ENCODE measurements at places on chromosomes 6 and 20.
A peak's percentile ranks its signal among the peaks of the same experiment; 100 is the strongest.

DNA sequence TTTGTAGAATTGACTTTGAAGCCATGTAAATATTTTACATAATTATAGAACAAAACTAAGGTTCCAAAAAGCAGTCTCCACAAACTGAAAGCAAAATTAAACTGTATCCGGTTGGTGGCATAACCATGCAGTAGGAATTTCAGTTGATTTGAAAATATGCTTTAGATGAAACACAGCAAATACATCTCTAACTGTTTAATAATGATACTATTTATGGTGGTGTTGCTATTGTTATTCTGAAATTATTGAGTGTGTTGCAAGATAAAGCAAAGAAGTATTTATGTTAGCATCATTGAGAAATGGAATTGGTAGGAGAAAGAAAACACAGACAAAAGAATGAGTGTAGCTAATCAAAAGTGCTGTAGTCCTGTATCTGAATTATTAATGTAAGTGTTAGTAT, 73.8 kb upstream of the MTHFD1L start:
- DNase-seq, result no peak

DNA sequence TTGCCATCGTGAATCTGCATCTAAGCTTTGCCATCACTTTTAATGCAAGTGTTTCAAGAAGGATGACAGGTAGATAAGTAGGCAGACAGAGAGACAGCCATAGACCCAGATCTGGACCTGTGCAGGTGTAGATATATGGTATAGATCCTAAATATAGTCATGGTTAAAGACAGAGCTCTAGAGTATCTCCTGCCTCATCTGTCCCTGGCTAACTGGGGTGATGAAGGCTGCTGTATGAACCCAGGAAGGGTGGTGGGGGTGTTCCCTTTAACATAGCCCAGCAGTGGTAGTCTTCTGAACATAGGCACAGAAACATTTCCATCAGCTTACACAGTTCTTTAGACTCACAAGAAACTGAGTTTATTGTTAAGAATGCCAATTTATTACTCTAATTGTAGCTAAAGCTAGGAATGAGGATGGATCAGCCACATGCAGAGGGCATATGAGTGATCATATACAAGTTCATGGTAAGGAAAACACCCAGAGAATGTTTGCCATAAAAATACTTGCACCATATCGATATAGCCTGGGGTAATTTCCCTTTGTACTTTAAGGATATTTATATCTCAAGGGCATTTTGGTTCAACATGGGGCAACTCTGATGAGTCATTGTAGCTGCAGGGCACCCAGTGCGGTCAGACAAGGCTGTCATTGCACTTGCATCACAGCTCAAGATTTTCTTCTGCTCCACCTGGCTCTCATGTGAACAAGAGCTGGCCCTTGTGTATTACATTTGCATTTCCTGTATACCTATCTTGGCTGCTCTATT, 587.2 kb downstream of the EPM2A start:
- peak; percentile 70 for DNase-seq

DNA sequence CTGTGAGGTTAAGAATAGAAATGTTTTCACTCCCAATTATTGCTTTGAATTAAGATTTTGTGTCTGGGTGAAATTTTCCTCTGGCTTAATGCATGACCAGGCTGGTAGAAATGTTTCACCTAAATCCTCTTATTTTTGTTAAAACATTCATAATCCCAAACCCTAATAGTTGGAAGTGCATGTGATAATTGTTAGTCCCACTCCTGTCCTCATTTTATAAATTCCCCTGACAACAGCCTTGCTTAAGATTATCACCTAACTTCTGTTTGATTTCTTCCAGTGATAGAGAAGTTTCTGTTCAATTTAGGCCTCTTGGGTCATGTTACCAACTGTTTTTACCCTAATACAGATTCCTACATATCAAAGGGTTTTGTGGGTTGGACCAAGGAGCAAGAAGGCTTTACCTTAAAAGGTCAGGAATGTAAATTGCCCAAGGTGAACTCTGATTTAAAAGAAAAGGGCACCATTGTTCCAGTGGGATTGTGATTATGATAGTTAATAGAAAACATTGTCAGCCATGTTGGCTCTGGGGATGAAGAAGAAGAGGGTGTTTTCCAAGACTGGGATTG, 158.7 kb upstream of the CENPW start:
- no peak for DNase-seq

GRCh38 chr6:44306710-44307109, 6.4 kb downstream of the AARS2 start:
- no peak for DNase-seq

DNA sequence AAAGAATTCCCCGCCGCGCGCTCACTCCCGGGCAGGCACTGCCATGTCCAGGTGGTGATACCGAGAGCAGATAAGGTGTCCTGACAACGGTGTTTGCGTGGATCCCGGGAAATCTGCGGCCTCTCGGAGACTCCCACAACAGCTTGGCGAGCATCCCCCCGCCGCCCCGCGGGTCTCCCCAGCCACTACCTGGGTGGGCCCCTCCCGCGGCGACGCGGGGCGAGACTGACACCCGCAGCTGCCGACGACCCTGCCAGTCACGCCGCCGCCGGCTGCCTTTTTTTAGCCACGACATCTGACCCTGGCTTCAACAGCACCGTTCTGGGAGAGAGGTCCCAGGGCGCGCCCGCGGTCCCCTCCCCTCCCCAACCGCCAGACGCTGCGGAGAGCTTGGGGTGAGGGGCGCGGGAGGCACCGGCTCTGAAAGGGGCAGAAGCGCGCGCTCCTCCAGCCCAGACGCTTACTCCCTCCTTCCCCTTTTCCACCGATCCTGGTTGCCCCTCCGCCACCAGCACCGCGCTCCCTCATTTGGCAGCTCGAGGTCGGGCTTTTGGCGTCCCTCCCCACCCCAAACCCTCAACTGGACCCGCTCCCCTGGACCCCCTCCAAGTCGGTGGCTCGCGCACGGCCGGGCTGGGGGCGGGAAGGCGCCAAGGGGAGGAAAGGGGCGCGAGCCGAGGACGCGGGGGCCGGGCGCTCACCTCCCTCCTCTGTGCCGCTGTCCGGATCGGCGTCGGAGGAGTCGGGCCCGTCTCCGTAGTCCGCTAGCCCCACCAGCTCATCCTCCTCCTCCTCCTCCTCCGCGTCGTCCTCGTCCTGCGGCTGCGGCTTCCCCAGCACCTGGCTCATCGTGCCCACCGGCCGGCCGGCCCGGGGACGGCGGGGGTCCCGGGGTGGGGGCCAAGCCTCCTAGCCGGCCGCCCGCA, 665 bp downstream of the RRAGD start:
- DNase-seq, result no peak

DNA sequence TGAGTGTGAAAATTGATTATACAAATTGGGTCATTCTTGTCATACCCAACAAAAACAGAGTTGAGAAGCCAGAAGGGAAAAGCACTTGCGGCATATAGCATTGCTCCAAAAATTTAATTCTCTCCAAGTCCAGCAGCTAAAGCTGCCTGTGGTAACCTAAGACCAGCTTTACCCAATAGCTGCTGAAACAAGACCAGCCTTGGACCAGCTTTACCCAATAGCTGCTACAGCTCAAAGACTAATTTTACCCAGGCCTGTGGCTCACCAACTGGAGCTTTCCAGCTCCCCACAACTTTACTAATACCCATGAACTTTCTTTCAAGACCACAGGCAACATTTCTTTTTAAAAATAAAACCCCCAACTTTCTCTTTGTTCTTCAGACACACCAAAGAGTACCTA, 32.8 kb upstream of the ZNF133 start:
- no peak for DNase-seq

- DNase-seq, result no peak
These were observed 13.4 kb downstream of the HLA-DOB start for GRCh38 chr6:32803416-32803815.

DNA sequence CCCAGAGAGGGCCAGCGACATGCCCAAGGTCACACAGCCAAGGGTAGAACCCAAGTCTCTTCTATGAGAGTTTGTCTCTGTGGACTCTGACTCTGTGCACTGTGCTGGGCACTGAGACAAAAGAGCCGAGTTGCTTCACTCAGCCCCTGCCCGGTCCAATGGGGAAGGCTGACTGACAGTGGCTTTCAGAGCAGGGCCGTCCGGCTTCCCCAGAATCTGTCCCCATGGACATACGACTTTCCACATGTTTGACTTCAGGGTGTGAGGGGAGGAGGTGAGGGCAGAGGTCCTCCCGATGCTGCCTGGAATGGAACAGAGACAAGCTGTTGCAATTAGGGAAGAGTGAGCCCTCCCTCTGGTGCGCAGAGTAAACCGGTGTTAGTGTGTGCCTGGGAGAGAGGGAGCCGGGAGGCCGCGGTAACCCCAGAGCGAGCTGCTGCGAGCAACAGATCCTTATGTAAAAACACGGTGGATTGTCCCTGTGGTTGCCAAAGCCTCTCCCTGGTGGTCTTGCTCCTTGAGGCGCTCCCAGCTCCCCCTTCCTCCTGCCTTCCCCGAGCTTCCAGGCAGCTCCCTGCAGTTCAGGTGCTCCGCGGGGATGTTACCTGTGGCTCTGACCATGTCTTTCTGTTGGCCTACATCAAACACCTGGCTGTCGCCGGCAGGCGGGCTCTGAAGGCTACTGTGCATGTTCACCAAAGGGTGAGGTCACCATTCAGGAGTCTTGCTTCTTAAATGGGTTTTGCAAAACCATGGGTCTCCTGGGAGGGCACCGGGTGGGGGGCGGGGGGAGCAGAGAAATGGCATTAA, 672 bp downstream of the SIRPA start:
- DNase-seq, result no peak

DNA sequence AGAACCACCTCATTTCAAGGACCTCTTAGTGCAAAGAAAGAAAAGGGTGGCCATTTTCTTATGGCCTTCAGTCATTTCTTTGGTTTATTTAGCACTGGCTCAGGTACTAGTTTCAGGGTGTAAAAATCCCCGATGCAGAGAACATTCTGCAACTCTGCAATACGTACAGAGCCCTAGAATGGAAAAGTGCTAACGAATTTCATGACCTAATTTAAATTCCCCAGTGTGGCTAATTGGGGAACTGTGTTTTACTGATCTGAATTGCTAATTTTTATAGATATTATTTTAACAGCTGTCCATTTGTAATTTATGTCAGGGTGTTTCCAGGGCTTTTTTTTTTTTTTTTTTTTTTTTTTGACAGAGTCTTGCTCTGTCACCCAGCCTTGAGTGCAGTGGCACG, 160.7 kb downstream of the UST start:
- DNase-seq, result no peak

DNA sequence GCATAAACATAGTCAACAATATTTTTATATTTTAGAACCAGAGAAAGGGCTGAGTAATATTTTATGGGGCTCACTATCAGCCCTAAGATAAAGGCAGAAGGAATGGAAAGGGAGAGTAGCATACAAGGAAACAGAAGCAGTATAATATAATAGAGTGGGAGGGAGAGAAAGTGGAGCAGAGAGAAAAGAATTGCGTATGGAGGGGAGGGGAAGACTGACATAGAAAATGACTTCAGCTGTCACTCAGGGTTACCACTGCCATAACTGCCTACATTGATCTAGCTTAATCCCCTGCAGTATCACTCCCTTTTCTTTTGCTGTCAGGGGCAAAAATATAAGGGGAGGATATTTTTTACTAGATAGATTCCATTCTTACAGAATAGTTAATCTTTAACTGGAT, 1133.5 kb upstream of the MAP3K7 start:
- DNase-seq, result no peak

GRCh38 chr20:21862259-21862946, 156.9 kb downstream of the PAX1 start:
- no peak for DNase-seq

DNA sequence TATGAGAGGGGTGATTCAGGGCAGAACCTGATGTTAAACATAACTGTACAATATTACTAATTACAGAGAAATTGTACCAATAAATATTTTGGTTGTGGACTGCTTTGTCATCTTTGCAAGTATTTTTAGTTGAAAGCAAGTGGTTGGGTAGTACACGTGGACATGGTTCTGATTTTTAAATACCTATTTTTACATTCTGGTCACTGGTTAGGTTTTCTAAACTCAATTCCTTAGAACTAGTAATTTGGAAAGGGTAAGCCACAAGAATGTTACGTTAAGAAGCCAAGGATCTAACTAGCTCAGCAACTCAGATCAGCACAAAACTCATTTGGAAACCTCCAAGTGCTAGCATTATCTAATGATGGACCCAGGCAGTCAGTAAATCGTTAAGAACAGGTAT, 2.7 kb downstream of the EPB41L2 start:
- no peak for DNase-seq

DNA sequence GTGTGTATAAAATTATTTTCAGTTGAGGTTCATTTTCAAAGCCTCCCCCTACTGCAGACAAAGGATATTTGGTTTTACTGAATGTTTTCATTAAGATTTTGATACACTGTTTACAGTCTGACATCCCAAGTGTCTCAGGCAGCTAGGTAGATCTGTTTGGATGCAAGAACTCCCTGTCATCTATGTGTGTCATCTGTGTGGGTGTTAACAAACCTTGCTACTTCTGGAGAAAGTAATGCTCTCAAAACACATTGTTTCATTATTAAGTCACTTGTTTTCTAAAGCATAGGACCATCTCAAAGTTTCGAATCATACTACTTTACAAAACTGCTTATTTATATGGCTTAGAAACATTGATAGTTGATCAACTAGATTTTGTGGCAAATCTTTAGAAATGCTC, 114.5 kb upstream of the TMEM170B start:
- DNase-seq, result no peak

- DNase-seq, result no peak
These were observed 118.0 kb downstream of the GRM1 start for GRCh38 chr6:146146836-146147235.

GRCh38 chr6:44431118-44431725, 43.7 kb downstream of the CDC5L start:
- DNase-seq, result no peak

GRCh38 chr6:87297119-87297518, 25.3 kb upstream of the SMIM8 start:
- DNase-seq, result no peak

DNA sequence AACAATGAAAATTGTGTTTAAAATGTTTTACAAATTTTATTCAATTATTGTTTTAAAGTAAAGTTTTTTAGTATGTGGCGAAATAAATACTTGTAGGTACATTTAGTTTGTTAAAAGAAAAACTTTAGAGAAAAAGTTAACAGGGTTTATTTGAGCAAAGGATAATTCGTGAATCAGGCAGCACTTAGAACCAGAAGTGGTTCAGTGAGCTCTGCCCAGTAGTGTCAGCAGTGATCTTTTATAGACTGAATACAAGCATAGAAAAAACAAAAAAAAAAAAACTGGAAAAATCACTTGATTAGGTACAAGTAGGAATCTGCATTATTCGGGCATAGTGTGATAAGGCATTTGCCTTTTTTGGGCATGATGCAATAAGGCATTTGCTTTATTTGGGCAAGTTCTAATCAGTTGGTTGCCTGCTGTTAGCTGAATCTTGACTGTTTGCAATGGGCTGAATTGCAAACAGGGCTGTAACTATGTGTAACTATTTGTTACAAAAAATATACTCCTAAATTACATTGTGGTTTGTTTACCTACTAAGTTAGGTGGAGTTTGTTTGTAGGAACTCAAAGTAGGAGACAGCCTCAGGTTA, 122.9 kb upstream of the MMS22L start:
- DNase-seq, result no peak

Data from kidney epithelial cell (primary cell).